ENCODE measurements at places on chromosomes 4 and X. TPM values are rescaled to one million over a fixed set of nuclear protein-coding genes. Genes with fewer than 3 reads are reported as not detected.

DNA sequence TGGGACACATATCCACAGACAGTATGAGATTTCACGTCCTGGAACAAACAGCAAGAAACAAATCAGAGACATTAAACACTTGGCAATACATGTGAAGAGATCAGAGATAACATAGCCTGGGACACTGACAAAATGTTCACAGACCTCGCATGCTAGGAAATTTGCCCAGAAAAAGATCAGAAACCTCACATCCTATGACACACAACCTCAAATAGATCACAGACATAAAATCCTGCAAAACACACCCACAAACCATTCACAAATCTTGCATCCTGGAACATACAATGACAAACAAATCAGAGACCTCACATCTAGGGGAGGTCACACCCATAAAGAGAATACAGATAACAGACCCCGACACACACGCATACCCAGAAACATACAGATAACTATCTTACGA lies 18.0 kb downstream of the SUV39H1 start:
- no peak for DNase-seq

DNA sequence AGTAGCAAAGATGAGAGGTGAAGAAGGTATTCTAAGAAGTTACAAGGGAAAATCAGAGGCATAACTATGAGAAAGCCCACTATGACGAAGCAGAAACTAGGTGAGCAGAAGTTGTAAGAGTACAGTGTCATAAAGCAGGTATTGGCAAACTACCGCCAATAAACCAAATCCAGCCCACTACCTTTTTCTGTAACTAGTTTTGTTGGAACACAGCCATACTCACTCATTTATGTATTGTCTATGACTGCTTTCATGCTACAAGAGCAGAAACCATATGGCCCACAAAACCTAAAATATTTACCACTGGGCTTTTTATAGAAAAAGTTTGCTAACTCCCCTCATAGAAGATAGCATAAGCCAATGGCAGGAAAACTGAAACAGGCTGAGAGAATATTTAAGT lies 31.8 kb upstream of the ZCCHC13 start:
- no peak for DNase-seq

DNA sequence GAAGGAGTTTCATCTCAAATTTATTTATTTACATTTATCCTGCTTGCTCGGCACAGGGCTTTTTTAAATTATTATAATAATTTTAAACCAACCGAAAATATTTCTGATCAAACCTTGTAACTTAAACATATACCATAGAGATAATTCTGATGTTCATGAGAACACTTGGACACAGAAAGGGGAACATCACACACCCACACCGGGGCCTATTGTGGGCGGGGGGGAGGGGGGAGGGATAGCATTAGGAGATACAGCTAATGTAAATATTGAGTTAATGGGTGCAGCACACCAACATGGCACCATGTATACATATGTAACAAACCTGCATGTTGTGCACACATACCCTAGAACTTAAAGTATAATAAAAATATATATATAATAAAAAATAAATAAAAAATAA lies 2.9 kb downstream of the ANXA5 start:
- no peak for DNase-seq

DNA sequence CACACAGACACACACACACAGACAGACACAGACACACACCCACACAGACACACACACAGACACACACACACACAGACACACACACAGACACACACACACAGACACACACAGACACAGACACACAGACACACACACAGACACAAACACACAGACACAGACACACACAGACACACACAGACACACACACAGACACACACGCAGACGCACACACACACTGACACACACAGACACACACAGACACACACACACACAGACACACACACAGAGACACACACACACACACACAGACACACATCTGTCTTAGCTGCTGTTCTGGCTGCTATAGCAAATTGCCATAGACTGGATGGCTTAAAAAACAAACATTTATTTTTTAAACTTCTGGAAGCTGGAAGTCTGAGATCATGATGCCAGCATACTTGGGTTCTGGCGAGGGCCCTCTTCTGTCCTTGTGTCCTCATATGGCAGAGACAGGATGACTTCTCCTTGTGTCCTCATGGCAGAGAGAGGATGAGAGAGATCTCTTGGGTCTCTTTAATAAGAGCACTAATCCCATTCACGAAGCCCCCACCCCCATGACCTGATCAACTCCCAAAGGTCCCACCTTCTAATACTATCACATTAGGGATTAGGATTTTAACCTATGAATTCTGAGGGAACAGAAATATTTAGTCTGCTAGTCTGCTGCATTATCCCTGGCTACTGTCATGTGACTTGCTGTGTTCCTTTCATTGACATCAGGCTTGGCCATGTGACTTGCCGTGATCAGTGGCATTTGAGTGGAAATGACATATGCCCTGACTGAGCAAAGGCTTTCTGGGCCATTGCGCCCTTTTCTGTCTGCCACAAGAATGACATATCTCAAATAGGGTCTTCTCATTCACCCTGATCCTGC lies 32.7 kb upstream of the RASGEF1B start:
- no peak for DNase-seq

- DNase-seq = no peak
Observed at GRCh38 chrX:25011589-25012432, 4.0 kb downstream of the ARX start.

Gene TRAM1L1
- 7.2 TPM for polyA plus RNA-seq

Gene DOK7
- 1.2 TPM for polyA plus RNA-seq

DNA sequence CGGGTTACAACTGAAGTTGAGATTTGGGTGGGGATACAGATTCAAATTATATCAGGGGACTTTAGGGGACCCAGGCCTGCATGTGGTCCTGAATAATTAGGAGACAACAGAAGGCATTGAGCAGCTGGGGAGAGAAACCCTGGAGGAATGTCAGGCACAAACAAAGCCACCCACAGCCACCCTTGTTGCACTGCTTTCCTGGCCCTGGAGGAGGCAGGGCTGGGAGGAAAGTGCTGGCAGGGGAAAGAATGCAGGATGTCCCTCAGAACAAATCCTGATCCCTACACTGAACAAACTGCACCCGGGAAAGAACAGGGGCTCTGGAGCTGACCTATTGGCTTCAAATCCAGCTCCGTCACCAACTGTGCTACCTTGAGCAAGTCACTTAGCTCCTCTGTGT lies 214.1 kb upstream of the ATP6AP2 start:
- DNase-seq = no peak

Gene GPRASP2
- 12.4 TPM for polyA plus RNA-seq

- DNase-seq = no peak
Observed at GRCh38 chrX:1163231-1163630, 49.2 kb downstream of the CRLF2 start.

GRCh38 chr4:44756559-44756958 lies 30.2 kb upstream of the GNPDA2 start:
- DNase-seq = no peak

Gene ATP1B4
- not detected for polyA plus RNA-seq

DNA sequence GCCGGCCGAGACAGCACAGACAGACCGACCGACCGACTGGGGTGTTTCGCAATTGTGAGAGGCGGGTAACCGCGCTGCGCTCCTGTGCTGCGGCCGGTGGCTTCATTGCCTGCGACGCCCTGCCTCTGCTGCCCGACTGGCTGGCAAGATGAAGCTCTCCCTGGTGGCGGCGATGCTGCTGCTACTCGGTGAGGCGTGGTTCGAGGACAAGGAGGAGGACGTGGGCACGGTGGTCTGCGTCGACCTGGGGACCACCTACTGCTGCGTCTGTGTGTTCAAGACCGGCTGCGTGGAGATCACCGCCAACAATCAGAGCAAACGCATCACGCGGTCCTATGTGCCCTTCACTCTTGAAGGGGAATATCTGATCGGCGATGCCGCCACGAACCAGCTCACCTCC lies 565.7 kb upstream of the SMIM31 start:
- no peak for DNase-seq

DNA sequence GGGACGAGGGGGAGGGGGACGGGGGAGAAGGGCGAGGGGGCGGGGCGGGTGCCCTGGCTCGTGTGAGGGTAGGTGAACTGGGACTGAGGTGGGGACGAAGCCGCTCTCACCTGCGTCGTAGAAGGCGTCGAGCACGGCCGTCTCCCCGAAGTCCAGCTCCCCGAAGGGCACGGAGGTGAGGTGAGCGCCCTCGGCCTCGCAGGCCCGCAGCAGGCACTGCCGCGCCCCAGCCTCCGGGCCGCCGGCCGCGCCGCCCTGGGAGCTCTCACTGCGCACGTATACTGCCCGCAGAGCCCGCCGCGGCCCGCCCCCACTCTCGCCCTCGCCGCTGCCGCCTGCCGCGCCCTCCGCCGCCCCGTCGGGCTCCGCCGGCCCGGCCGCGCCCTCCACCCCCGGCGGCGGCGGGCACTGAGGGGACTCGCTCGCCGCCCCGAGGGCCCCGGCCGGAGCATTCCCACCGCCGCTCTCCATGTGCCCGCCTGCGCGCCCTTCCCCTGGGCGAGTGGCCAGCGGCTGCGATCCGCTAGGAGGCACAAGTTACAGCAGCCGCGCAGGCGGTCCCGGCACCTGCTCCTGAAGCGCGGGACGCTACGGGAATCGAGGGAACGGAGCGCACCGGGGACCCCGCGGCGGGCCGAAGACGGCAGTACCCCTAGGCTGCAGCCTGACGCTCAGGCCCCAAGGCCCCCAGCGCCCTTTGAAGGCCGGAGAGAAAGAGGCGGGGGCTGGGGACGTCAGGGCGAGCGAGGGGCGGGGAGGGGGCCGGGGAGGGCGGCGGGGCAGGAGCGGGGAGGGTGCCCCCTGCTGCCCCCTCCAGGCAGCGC lies at the start of gene MAP3K15:
TSS of gene MAP3K15 (minus strand) at position 718 of the 824 bp plus-strand sequence. CDS start at position 471, 247 bp downstream.
- peak; percentile 32 for DNase-seq

Gene FGFR3
- polyA plus RNA-seq = 28.5 TPM

- DNase-seq = peak; percentile 25
Observed at GRCh38 chrX:13649838-13650237, 3.1 kb upstream of the TCEANC start.

GRCh38 chr4:189117426-189117825 lies 823.2 kb upstream of the FRG1 start:
- DNase-seq = no peak

GRCh38 chr4:41514766-41515481 lies 23.0 kb upstream of the LIMCH1 start:
- DNase-seq = no peak

Gene TRIML2
- polyA plus RNA-seq = not detected

DNA sequence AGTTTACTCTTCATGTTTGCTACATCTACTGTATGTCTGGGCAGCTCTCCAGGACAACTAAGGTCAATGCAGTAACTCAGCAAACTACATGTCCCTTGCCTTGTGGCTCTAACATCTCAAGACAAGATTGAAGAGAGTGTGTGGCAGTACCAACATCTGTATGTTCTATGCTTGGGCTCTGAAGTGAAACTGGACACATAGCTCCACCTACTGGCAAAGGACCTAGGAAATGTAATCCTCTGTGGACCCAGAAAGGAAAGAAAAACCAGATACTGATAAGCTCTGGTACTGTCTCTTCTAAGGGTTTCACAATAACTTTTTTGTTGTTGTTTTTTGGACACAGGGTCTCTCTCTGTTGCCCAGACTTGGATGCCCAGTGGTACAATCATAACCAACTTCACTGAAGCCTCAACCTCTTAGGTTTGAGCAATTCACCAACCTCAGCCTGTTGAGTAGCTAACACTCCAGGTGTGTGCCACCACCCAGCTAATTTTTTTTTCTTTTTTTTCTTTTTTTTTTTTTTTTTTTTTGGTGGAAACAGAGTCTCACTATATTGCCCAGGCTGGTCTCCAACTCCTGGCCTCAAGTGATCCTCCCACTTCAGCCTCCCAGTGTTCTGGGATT lies 64.1 kb downstream of the QDPR start:
- no peak for DNase-seq

DNA sequence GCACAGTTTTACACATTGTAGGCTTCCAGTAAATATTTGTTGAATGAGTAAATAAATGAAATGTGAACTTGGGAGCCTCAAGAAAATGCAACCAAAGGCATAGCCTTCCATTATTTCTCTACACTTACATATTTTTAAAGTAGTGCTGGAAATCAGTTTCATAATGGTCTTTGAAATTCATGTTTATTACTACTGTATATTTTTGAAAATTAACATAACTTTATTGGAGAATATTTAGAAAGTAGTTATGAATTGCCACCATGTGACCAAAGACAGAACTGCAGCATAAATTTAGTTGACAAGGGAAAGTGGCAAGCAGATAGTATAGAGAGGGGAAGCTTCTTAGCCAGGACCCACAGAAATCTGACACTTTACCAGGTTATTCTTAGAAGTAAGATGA lies 6.4 kb downstream of the TCEAL8 start:
- DNase-seq = no peak

DNA sequence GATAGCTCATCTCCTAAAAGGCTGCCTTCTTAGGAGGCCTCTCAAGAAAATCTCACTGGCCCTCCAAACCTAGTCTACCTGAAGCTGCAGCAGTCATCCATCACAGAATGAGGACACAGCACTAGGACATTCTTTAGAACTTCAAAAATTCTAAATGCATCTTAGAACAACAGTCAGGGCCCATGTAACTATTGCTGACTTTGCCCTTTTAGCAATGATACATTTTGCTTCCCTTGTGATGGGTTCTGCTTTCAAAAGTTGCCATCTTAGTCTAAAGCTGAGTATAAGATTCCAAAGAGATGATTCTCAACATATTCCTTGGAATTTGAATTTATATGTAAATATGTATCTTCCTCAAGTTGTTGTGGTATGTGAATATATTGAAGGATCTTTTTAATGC lies 793.0 kb downstream of the RAB28 start:
- DNase-seq = no peak

GRCh38 chr4:95963456-95963855 lies 123.6 kb downstream of the PDHA2 start:
- DNase-seq = no peak

Gene PCSK1N
- polyA plus RNA-seq = 331 TPM

DNA sequence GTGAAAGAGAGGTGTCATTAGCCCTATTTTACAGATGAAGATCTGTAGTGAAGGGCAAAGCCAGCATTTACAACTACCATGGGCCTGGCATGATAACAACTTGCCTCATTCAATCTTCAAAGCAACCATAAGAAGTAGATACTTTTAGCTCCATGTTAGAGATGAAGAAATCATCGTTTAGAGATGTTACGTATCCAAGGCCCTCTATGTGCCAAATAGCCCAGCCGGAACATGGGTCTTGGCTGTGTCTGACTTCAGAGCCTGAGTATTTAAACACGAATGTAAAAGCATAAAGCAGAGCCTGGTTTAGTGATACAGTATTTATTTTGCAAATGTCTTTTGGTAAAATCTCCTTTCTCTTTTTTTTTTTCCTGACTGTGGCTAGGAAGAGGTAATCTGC lies 197.1 kb downstream of the RASL11B start:
- no peak for DNase-seq

Gene GAGE12H
- not detected for polyA plus RNA-seq

- no peak for DNase-seq
Observed at GRCh38 chr4:98539299-98539698, 119.1 kb downstream of the TSPAN5 start.

Gene UGT8
- polyA plus RNA-seq = 20.0 TPM

Gene POU4F2
- not detected for polyA plus RNA-seq

Gene ERCC6L
- not detected for polyA plus RNA-seq

DNA sequence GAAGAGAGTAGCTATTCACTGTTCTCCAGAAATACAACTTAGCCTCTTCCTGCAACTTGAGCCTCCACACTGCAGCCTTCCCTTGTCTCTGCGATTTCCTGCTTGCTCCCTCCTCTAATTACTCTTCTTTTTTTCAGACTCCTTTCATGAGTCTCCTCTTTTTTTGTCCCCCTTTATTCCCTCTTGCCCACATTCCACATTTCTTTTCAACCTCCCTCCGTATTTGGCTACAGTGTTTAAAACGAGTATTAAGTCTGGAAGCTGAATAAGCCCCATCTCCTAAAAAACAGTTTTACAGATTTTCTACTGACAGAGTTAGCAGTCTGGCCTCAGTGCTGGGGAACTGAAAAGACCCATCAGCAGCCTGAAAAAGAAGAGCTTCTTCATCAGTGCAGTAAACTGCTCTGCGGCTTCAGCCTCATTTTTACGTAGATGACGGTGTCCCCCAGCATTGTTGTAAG lies 141.5 kb downstream of the TENM3 start:
- DNase-seq = no peak

Gene CXCL8
- polyA plus RNA-seq = 1.3 TPM
